CD14-positive monocyte (primary cell): ENCODE measurements at places on chromosomes 6 and 20. TPM values are rescaled to one million over a fixed set of nuclear protein-coding genes. Genes with fewer than 3 reads are reported as not detected.

DNA sequence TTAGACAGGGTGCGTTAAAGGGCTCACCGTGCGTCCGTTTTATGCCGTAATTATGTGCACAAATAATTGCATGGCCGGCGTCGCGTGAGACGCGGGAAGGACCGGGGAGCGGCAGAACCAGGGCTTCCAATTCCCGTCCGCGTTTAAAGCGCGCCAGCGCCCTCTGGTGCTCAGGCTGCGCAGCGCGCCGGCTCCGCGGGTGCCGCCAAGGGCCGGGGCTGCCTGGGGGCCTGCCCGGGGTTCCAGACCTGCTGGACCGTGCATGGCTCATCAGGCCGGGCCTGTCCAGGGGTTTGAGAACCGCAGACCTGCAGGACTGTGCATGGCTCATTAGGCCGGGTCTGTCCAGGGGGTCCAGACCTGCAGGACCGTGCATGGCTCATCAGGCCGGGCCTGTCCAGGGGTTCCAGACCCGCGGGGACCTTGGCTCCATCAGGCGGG is 369.0 kb downstream of the THBS2 start:
- DNase-seq = peak; percentile 24

GRCh38 chr20:62357187-62357667 is 9.9 kb downstream of the LAMA5 start:
- no peak for DNase-seq

DNA sequence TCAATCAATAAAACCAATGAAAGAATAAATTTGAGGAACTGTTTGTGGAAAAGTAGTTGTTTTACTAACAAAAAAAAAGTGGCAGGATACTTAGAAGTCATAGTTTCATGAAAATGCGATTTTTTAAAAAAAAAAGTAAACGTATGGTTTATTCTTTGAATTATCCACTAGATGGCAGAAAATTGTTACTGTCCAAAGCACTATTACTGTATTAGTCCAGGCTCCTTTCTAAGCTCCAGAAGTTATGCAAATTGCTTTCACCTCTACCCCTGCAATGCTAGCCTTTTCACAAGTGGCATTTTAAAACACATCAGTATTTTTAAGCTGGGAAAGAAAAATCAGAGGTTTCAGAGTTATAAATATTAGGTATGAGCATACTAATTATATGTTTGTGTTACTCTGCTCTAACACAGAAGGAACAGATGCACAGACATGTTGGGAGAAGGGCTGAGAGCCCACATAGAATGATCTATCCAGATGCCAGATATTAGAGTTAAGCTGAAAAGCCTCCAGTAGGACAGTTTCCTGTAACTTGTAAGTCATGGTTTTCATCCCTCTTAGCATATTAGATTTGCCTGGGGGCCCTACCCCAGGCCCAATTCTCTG is 63.9 kb downstream of the FHL5 start:
- no peak for DNase-seq

DNA sequence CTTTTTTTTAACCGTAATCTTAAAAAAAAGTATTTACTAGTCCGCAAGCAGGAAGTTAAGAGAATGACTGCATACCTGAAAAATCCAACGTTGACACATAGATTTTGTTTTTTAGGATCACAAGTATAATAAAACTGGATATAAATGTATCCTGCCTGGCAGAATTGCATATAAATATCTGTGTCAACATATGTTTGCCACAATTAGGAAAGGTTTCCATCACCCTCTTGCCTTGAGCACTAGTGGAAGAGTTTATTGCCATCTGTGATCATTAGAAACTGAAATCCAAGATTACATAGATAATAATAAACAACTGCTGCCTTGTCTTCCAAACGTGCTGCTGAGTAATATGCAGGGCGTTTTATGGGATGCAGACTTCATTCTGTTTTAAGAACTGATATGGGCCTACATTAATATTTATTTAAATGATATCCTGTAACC is 27.9 kb downstream of the PLEKHG1 start:
- DNase-seq = no peak

DNA sequence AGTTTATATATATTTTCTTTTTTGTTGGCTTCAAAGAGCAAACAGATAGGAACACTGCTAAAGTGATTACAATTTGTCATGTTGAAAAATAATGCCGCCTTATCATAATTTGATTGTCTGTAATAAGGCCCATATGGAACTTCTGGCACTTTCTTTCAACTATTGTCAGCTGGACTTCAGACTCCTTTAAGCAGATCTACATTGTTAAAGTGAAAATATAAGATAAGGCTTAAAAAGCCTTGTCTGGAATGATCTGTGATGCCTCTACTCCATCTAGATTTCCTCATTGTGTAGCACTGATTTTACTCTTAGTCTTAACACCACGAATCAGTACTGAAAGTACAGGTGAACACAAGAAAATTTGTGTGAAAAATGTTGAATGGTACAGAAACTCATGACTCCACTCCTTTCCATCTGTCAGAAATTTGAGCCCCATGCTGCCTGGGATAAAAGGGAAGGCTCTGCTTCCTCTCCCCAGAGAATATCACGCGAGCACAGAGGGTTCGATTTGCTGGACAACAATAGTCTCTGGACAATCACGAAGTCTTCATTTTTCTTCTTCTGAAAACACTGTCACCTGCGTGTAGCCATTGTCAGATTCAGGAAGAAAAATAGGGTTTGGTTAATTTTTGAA is 56.0 kb downstream of the BCAS1 start:
- no peak for DNase-seq

GRCh38 chr6:155190677-155191076 is 73.1 kb upstream of the CLDN20 start:
- no peak for DNase-seq

DNA sequence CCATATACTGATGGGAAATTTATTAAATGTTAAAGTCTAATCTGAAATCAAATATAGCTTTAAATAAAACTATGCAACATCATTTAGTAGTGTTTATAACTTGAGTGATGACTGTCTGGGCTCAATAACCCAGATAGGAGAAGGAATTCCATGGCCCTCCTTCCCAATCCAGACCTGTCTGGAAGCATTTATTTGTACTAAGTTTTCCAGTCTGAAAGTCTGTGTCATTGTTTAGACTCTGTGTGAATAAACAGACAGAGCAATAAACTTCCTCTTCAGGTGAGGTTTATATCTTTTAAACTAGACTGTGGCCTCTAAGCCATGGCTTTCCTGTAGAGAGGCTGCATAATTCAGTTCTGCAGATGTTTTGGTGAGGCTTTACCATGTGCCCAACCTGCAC is 176.4 kb downstream of the SOX4 start:
- DNase-seq = no peak

Gene SGK2
- polyA plus RNA-seq = not detected

Gene CLVS2
- not detected for polyA plus RNA-seq
